ENCODE measurements at places on chromosomes 12 and 14.

GRCh38 chr12:12592930-12593329 lies 18.7 kb upstream of the CREBL2 start:
- no peak for DNase-seq

DNA sequence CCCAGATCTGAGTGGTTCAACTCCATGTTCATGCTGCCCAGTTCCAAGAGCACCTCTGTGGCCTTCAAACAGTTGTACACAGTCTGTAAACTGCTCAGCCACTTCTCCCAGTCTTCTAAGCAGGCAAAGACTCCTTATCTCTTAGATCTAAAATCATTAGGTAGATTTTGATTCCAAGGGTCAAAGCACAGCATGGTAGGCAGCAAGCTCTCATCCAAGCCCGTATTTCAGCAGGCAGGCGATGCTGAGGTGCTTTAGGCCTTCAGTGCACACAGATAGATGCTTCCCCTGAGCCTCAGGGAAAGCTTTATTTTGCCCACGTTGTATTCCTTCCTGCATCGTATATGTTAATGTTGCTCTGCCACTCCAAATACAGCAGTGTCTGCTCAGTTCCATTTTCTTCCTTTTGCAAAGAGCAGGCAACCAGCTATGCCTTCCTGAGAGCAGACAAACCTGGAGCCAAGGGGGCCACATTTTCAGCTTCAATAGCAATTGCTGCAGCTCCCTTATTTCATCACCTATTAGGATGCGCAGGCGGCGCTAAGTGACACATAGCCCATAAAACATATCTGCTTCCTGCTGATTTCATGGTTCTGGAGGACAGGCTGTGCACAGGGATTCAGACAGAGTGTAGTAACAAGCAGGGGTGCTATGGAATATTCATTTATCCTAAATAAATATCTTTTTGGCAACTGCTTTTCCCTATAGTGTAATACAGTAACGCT lies 67.5 kb downstream of the ETV6 start:
- no peak for DNase-seq

DNA sequence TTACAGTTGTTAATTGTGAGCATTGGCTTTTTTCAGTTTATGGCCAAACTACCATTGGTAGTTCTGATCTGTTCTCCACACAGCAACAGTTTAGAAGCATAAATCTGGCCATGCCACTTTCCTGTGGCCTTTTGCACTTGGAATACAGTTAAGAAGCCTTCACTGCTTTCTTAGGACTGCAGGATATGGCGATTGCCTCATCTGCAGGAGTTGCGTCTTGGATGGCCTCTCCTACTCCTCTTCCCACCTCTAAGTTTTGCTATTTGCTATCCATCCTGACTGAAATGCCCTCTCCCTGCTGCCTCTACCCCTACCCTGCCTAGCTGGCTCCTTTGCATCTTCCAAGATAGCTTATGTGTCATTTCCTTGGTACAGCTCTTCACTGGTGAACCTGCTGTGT lies 12.8 kb upstream of the BMAL2 start:
- no peak for DNase-seq

DNA sequence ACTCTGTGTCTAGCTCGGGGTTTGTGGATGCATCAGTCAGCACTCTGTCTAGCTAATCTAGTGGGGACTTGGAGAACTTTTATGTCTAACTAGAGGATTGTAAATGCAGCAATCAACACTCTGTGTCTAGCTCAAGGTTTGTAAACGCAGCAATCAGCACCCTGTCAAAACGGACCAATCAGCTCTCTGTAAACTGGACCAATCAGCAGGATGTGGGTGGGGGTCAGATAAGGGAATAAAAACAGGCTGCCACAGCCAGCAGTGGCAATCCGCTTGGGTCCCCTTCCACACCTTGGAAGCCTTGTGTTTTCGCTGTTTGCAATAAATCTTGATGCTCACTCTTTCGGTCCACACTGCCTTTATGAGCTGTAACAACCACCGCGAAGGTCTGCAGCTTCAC lies 920.7 kb upstream of the FOXG1 start:
- DNase-seq: no peak

GRCh38 chr14:95901054-95901453 lies 24.4 kb downstream of the TUNAR start:
- DNase-seq: no peak

DNA sequence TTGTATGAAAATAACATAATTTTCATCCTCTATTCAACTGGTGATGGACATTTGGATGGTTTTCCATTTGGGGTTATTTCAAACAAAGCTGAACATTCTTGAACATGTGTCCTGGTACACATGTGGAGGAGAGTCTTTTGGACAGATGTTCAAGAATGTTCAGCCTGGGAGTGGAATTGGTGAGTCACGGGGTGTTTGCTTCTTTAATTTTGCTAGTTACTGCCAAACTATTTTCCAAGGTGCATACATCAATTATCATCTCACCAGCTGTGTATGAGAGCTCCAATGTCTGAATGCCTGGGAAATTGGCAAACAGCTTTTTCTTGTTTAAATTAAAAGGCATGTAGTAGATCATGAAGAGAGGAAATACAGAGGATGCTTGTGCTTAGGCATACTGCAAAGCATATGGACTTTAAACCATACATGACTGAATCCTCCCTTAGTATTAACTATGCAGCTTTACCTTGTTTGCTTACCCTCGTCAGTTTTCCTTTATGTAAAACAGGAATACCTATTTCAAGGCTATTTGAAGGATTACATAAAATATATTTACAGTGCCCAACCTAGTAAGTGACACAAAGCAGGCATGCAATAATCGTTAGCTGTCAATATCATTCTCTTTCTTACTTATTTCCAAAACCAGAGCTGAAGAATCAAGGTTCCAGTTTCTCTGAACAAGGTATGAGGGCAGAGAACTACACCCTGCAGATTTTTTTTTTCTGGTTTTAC lies 152.1 kb downstream of the ITPR2 start:
- DNase-seq: no peak

- DNase-seq: no peak
Measured at GRCh38 chr14:73468828-73469375, 10.6 kb upstream of the NUMB start.

- DNase-seq: no peak
Measured at GRCh38 chr12:69015831-69016230, 82.9 kb upstream of the CPM start.

DNA sequence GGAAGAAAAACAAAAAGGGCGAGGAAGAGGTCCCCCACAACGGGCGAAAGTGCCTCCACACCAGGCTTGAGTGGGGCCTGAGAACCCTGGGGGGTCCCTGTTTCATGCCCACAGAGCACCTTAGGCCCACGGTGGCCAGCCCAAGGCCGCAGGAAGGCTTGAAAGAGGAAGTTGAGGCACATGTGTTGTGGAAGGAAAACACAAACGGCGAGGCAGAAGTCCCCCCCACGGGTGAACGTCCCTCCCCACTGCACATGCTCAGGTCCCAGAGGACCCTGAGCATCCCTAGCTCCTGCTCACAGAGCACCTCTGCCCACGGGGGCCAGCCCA lies 371.5 kb downstream of the ALG10 start:
- no peak for DNase-seq

GRCh38 chr14:90661866-90662265 lies 154.4 kb downstream of the TTC7B start:
- no peak for DNase-seq

DNA sequence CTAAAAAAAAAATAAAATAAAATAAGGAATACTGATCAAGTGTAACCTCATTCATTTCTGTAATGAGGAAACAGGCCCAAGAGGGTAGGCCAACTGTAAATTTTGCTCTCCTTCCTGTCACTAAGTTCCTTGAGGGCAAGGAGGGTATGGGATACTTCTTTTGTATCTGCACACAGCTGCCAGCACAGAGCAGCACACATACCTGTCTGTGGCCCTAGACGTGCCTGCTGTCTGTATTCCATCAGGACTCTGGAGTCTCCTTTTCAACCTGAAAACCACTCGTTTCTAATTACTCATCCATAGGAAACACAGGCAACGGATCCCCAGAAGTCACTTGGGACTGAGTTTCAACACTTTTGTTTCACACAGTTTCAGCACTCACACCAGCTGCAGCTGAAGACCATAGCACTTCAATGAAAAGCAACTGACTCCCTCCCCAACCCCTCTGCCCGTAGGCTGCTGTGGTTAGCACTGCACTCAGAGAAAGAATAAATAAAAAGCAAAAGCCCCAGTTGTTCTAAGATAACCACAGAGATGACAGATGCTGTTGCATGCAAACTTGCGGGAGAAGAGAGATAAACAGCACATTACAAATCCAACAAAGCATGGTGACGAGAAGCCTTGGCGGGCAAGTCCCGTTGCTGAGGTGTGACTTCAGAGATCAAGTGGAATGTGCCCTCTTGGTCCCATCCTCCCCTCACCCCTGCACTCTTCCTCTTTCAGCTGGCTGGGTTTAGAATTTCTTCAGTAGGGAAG lies 24.9 kb downstream of the CRACR2A start:
- peak; percentile 19 for DNase-seq
